ENCODE measurements at places on chromosomes 1 and 21. TPM values are rescaled to one million over a fixed set of nuclear protein-coding genes. Genes with fewer than 3 reads are reported as not detected.

The ENO1 gene
- 2,480 TPM for total RNA-seq

The FCRL6 gene
- total RNA-seq, result not detected

The CYB561D1 gene
- 4.5 TPM for total RNA-seq

The RHOU gene
- 9.2 TPM for total RNA-seq

The CYYR1 gene
- total RNA-seq, result not detected

The FAM151A gene
- total RNA-seq, result not detected

The CFAP74 gene
- total RNA-seq, result not detected

The KIRREL1 gene
- 145 TPM for total RNA-seq

The CRABP2 gene
- 1,115 TPM for total RNA-seq

The FLG2 gene
- total RNA-seq, result not detected

The INSRR gene
- not detected for total RNA-seq

The FCN3 gene
- total RNA-seq, result not detected

The CDA gene
- total RNA-seq, result 0.62 TPM

The KRTAP19-1 gene
- total RNA-seq, result not detected

The LCE2B gene
- total RNA-seq, result not detected

The RGS7 gene
- total RNA-seq, result 0.10 TPM

The PGLYRP4 gene
- not detected for total RNA-seq

The GPR3 gene
- 0.95 TPM for total RNA-seq

The HSF2BP gene
- total RNA-seq, result 4.2 TPM

The TMEM61 gene
- total RNA-seq, result not detected

The CDC42SE1 gene
- total RNA-seq, result 81.2 TPM

The LCE2C gene
- total RNA-seq, result not detected

The GPBP1L1 gene
- 130 TPM for total RNA-seq

The PAX7 gene
- total RNA-seq, result not detected

The ANKRD45 gene
- not detected for total RNA-seq

The RPE65 gene
- total RNA-seq, result not detected

The HS2ST1 gene
- total RNA-seq, result 81.0 TPM

Data from Panc1 (cell line).